Retina (tissue), 1 donor: ENCODE measurements at places on chromosomes 4 and X.

- DNase-seq: no peak
Observed at GRCh38 chr4:182019148-182019652, 224.0 kb upstream of the TENM3 start.

GRCh38 chr4:57405359-57405758 lies 295.2 kb upstream of the IGFBP7 start:
- peak; percentile 38 for DNase-seq

DNA sequence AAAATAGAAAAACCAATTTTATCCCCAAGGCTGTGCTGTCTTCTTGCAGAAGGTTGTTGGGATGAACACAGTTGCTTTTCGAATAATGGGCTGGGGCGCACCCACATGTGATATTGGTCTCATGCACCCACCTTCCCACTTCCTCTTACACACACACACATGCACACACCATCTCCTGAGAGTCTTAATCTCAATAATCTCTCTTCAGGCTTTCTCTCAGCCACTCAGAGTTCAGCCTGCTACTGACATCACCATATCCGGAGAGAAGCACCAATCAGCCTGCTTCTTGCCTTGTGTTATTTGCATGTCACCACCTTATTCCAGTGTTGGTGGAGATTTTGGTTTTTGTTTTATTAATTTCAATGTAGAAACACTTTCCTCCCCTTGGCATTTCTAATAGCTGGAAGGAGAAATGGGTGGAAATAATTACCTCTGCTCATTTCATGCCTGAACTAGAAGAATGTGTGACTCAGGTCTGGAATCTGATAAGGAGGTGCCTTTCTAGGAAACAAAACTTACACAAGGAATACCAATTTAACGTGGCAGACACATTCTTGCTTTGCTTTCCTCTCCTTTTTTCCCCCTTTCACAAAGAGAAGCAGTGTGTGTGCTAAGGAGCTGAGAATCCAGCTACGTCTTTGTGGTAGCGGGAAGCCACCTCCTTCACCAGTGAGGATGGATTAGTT lies 400.2 kb downstream of the MID1IP1 start:
- no peak for DNase-seq

GRCh38 chr4:4714331-4714730 lies 145.1 kb upstream of the MSX1 start:
- DNase-seq: no peak

GRCh38 chrX:134526399-134526798 lies 66.4 kb downstream of the HPRT1 start:
- no peak for DNase-seq

DNA sequence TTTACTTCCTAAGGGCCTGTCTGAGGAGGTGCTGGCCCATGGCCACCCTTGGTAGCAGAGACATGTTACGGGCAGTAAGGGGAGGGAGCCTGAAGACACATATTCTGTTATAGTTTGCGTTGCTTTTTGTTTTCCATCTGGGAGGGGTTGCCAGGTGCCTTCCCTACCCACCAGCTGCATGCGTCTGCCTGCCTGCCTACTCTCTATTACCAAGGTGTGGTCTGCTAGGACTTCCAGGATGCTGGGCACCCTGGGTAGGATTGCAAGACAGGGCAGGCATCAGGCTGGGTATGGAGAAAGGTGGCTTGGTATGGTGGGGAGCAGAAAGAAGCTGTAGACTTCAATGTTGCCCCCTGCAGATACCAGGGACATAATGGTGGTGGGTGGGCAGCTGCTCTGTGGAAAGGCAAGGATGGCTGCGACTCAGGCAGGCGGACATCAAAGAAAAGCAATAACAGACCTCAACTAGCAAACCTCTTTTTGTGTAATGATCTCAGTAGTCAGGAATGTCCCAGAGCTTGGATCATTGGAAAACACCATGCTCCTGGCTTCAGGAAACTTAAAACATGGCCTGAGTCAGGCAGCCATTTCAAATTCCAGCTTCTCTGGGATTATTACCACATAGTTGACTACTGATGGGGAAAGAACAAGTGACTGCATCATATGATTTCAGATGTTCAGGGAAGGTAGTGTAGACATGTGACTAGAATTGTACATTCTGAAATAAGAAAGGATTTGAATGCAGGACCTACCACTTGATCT lies 67.8 kb downstream of the HOPX start:
- DNase-seq: no peak
